Stimulated activated CD4-positive, alpha-beta T cell treated with anti-CD3 and anti-CD28 coated beads, Interleukin-1b, Interleukin-23, amount 100 ng/mL, for 1 hour (primary cell): ENCODE measurements at places on chromosomes 2 and 18.

GRCh38 chr2:168948621-168949212, 47.6 kb downstream of the G6PC2 start:
- DNase-seq = no peak

DNA sequence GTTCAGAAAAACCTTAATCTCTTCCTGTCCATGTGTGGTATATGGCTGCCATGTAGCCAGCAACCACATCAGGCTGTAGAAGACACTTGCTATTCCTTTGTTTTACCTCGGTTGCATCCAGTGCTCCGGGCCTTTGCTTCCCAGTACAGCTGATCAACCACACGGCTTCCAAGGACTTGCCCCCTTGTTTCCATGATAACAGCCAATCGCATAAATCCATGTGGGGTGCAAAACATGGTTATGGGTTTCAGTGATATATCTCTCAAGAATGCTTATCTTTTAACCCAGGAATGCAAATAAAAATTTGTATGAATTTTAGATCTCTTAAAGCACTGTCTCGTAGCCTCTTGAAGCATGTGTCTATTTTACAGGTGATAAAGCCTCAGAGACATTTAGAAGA, 118.3 kb downstream of the MGAT5 start:
- DNase-seq = no peak

DNA sequence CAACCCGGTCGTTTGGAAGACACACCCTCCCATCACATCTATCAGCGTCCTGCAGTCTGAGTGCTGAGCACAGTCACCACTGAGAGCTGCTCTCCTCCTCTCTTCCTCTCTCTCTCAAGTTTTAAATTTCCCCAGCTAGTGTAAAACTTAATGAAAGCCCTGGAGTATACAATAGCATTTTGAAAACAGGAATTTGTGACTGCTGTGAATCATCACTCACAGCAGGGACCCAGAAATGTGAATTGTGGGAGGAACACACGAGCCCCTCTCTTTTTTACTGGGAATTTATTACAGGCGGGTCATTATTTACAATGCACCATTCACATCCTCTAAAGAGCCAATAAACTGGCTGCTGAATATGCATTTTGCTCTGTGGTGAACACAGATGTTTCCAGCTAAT, 185.0 kb upstream of the SMIM21 start:
- no peak for DNase-seq

DNA sequence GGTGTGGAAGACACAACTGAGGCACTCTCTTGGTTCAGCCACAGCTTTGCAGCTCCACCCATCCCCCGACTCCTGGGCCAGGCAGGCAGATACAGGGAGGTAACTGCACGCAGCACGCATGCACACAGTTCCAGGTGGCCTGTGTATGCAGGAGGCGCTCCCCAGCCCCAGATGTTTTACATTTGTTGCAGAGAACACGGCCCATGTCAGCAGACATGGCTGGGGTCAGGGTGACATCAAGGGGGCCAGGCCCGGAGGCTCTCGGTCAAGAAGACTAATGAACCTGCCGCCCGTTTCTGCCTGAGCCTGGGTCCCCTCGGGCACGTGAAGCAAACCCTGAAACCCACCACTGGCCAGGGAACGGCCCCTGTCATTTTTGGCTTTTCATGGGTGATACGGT, 57.3 kb downstream of the TWIST2 start:
- no peak for DNase-seq

DNA sequence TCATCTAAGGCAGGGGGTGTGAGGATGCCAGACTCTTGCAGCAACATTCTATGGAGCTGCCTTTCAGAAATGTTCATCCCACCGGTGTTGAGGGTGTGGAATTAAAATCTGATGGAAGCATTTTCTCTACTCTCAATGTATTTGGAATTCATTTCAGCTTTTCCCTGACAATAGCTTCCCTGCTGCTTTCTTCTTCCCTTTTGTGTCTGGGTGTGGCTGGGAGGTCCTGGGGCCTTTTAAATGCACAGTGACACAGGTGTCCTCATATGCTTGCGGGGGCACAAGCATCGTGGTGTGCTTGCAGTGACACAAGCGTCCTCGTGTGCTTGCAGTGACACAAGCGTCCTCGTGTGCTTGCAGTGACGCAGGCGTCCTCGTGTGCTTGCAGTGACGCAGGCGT, 43.4 kb upstream of the ASB18 start:
- DNase-seq = no peak

- no peak for DNase-seq
Observed at GRCh38 chr2:66437109-66437690, 2.3 kb downstream of the MEIS1 start.

GRCh38 chr2:37396890-37397565, 52.6 kb downstream of the QPCT start:
- no peak for DNase-seq

DNA sequence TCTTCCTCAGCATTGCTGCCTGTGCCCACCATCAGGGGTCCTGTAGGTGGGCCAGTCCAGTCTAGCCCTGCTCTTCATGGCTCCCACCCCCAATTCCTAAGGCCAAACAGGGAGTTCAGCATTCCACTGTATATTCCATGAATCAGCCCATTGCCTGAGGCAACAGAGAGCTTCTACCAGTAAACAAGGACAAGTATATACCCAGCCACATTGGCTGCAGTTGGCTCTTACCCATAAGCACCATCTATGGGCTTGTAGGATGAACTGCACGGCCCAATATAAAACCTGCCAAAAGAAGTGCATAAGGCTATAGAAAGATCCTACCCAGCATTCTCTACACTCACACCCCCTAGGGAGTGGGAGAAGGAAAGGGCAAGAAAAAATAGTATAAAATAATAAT, 95.1 kb upstream of the SALL3 start:
- no peak for DNase-seq

- DNase-seq = no peak
Observed at GRCh38 chr2:237900891-237901831, 41.7 kb downstream of the RAMP1 start.

DNA sequence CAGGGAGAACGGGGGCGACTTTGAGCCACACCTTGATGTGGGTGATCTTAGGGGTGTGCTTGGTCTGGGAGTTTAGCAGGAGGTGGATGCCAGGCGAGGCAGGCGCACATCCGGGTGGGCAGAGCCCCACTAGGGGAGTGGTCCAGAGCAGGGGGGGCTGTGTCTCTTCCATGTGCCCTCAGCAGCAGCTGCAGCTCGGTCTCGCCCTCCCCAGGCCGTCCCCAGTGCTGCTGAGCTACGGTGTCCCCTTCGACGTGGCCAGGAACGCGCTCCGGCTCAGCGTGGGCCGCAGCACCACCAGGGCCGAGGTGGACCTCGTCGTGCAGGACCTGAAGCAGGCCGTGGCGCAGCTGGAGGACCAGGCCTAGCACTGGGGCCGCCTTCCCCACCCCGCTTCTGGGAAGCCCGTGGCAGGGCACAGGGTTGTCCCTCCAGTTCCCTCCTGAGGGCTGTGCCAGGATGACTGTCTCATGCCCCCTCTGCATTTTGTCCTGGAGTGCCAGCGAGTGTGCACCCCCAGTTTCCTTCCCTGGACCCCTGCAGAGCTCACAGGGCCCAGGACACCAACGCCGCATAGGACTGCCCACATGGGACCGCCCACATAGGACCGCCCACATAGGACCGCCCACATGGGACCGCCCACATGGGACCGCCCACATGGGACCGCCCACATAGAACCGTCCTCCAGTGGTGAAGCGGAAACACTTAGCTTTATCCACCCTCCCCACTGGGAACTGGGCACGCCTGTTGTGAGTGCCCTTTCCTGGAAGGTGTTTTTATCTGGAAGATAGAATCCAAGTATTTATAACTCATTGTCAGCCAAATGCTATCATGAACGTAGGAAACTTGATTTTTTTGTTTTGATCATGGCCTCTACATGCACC, 1.9 kb upstream of the ESPNL start:
- no peak for DNase-seq

DNA sequence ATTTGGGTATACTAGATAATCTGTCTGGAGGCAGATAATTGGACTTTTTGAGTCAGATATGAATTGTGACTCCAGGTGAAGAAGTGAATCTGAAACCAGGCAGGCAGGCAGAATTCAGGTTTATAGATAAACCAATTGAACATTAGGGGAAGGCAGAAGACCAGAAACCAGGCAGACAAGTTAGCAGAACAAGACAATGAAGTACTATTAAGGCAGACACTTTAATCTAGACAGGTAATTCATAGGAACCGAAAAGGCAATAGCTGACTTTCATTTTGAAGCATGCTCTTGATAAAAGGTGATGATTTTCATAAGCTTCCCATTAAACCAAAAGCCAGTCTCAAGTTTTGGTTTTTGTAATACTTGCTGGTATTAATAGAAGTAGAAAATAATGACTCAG, 19.3 kb upstream of the SLC4A10 start:
- DNase-seq = no peak

DNA sequence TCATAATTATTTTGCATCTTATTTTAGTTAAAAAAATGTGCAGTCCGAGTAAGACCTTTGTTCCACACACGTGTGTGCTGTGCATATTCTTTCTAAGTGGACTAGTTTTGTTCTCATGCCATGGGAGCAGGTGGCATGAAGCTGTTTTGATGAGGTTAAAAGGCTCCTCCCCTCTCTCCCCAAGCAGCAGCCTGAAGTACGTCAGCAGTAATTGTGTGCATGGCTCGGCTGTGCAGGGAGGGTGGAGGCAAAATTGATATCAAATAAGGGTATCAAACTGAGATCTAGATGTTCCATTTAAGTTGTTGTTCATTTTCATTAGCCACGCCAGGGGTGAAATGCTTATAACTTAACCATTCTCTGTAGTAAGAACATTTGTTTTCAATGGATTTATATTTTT, at the start of gene NYAP2:
Gene NYAP2, plus strand, starts transcription at position 207 of the 400 bp plus-strand sequence. CDS start 9,171 bp downstream, outside the sequence.
- no peak for DNase-seq

DNA sequence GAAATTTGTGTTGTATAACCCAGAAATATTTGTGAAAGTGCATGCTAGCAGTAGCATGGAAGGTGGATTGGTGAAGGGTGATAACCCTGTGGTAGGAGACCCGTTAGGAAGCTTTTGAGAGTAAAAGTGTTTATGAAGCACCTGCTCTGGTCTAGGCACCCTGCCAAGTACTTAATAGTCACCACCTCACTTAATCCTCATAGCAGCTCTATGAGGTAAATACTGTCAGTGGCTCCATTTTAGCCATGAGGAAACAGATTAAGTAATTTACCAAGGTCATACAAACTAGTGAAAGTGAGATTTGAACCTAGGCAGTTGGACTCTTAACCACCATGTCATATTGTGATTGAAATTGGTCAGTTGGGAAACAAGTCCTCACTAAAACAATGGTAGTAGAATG, 66.8 kb downstream of the TET3 start:
- DNase-seq = no peak

- no peak for DNase-seq
Observed at GRCh38 chr2:109320195-109320922, 191.4 kb downstream of the SH3RF3 start.

- no peak for DNase-seq
Observed at GRCh38 chr2:209426432-209426831, 2.6 kb downstream of the MAP2 start.

GRCh38 chr2:119659601-119660342, 19.2 kb upstream of the TMEM177 start:
- peak; percentile 20 for DNase-seq

DNA sequence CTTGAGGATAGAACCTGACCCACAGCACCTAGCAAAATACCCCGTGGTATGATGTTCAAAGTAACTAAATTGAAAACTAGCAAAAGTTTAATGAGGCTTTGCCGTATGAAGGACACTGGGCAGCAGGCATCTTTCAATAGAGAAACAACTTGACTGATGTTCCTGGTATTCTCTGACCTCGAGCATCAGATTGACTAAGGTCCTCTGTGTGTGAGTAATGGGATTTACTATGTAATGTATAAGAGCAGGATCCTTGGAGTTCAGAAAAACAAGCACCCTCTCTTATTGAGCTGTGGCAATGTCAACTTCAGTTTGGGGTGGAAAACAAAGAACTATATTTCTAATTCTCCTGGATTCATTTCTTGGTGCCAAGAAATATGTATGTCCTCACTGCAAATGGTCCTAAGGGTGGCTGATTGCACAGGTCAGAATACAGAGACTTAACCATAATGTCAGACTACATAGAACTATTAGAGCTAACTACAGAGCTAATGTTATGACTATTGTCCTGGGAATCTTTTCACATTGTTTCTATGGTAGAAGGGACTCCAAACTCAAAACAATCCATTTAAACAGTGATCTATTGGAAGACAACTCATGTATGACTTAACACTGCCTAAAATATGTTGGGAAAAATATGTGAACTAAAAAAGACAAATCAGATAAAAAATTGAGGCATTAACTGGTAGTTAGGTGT, 4.4 kb downstream of the TNFAIP6 start:
- no peak for DNase-seq

- DNase-seq = no peak
Observed at GRCh38 chr2:241849616-241850543, 8.8 kb downstream of the PDCD1 start.

GRCh38 chr2:64562148-64562784, 38.1 kb downstream of the AFTPH start:
- DNase-seq = no peak

- peak; percentile 29 for DNase-seq
Observed at GRCh38 chr2:225002039-225002655, 40.1 kb downstream of the DOCK10 start.

- DNase-seq = no peak
Observed at GRCh38 chr2:69381337-69381737, 5.7 kb downstream of the GFPT1 start.

DNA sequence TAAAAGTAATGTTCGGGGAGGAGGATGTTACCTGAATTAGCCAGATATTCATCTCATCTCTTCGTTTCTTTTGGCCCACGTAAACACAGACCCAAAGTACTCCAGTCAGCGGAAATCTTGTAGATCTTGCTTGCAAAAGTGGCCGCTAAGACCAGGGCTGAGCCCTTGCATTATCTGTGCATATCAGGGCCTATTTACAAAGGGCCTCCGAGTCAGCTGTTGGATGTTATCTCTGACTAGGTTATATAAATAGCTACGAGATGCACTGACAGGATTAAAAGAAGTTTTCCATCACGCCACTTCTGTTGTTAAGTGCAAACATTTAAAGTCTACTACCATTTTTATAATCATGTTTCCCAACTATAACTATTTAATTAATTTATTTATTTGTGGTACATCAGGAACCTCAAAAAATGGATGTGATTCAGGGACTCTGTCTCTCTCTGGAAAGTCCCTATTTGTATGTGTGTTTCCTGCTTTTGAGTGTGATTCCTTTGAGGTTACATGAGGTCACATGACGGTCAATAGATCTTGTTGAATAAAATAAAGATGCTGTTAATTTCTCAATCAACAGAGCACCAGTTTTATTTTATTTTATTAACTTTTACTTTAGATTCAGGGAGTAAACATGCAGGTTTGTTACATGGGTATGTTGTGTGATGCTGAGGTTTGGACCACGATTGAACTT, 46.8 kb upstream of the MBOAT2 start:
- no peak for DNase-seq
